T47D (cell line): ENCODE measurements at places on chromosomes 12 and 14.

DNA sequence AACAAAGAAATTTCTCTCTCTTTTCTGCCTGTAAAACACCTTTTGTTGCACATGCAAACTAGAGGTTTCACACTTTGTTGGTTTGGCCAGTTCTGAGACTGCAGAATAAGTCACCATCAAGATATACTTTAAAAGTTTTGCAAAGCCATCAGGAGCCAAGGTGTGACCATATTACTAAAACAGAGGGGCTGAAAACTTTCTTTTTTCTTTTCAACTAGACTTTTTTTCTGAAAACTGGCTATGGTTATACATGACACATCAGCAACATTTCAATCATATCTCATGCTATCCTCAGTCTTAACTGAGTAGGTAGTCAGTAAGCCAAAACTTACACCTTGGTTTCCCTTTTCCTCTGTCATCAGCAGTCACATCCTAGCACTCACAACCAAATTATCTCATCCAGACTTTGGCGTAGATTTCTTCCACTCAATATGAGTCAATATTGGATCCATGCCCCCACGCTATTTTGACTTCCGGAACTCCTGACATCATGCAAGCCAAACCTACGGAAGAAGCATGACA lies 4.1 kb upstream of the IFNG start:
- DNase-seq, result no peak

- no peak for DNase-seq
These were observed 172.2 kb downstream of the BRMS1L start for GRCh38 chr14:35998303-35998702.

GRCh38 chr12:18254081-18254480 lies 7.2 kb upstream of the PIK3C2G start:
- DNase-seq, result no peak

- DNase-seq, result no peak
These were observed 515.4 kb downstream of the FUT8 start for GRCh38 chr14:65927931-65928356.

DNA sequence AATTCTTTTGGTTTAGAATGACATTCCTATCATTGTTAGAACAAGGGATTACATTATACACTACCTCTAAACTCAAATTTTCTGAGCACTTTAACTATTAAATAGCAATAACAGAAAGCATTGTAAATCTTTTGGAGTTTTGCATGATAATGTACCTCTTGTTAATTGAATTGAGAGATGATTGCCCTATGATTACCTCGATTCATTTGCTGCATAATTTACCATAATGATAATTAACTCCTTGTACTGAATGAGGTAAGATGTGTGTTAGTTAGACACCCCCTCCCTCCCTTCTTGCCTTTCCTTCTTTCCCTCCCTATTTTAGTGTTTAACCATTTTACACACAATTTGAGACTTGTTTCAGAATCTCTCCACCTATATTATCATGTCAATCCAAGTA lies 469.2 kb downstream of the DIO2 start:
- no peak for DNase-seq

DNA sequence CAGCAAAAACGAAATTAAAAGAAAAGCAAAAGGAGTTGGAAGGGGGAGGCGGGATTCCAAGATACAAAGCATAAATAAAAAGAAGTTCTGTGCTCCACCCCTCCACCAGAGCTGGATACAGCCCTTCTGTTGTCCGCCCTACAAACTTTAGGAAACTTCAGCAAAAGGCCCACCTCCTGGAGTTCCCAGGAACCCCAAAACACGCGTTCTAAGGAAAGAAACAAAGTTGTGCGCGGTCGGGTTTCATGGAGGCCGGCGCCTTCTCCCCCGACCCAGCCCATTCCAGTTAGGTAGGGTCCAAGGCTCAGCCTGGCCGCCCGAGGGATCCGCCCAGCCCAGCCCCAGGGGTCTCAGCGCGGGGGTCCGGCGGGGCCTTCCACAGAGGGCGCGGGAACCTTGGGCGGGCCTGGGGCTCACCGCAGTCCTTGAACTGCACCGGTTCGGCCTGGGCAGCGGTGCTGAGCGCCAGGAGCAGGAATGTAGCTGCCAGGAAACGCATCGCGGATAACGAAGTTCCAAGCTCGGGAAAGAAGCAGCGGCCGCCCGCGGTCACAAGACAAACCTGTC lies at the start of gene NPC2:
Gene NPC2 (minus strand): TSS at position 530 of the 567 bp plus-strand sequence. CDS start 31 bp downstream, at position 499.
- no peak for DNase-seq

DNA sequence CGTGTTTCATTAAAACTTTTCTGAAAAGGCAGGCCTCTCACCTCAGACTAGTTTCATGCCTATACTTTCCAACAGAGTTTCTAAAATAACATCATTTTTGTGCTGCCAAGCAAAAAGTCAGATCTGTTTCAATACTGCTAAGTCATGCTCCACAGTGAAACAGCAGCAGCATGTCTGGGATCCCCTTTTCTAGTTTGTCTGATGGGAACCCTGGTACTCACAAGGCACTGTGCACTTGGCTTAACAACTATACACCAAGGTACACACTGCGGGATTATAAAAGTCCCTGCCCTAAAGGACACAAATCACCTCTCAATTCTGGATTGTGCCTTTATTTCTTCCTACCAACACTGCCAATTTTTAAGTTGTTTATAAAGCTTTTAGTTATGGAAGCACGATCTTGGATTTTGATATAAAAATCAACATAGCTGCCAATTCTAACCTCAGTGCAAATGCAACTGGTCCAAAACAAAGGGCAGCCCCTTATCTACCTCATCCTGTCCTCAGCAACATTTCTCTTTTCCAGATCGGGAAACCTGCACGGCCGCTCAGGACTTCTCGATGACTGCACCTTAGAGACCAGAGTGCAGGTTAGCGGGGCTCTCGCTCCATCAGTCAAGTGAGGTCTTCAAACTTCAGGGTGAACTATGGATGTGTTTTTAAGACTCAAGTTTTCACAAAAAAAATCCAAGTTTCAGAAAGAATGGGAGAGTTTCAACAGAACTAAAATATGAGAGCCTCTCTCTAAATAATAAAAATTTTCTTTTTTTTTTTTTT lies 1.7 kb upstream of the EIF5 start:
- DNase-seq, result no peak

DNA sequence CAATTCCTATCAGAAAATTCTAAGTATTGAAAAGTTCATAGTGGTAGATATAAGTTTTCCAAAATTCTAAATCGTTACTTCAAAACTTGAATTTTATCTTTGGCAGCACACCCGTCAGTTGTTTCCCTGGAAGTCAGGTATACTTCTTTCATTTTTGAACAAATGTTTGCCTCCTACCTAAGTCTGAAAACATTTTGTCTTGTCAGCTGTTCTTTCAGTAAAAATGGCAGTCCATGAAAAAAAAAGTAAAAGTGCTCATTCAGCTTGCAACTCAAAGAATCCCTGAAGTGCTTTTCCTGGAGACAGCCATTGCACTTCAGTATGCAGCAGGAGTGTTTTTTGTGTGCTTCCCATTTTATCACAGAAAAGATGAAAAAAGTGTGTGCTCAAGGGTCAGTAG lies 130.1 kb upstream of the NEDD1 start:
- no peak for DNase-seq

DNA sequence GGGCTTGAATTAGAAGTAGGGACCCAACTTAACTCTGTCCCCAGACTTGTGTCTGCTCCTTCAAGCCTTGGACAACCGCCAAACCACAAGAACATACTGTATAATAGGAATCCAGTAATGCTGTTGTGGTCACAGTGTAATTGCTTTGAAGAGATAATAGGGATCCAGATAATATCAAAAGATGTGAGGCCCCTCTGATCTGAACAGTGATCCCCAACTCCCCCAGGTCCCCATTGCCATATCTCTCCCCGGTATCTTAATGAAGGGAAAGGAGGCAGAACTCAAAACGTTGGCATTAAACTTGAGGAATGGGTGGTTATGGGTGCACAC lies 8.5 kb upstream of the PLEKHH1 start:
- no peak for DNase-seq

GRCh38 chr12:78095623-78096022 lies 264.9 kb downstream of the NAV3 start:
- no peak for DNase-seq

DNA sequence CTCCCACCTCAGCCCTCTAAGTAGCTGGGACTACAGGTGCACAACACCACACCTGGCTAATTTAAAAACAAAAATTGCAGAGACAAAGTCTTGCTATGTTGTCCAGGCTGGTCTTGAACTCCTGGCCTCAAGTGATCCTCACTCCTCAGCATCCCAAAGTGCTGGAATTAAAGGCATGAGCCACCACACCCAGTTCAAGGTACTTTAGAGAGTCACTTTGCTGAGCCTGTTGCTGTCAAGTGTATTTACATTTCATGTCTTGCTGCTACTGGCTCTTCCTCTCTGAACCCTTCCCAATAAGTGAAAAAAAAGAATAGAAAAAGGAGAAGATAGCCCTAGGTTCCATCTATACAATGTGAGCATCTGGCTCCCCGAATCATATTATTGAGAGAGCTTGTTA lies 38.4 kb downstream of the SLCO1A2 start:
- DNase-seq, result no peak

DNA sequence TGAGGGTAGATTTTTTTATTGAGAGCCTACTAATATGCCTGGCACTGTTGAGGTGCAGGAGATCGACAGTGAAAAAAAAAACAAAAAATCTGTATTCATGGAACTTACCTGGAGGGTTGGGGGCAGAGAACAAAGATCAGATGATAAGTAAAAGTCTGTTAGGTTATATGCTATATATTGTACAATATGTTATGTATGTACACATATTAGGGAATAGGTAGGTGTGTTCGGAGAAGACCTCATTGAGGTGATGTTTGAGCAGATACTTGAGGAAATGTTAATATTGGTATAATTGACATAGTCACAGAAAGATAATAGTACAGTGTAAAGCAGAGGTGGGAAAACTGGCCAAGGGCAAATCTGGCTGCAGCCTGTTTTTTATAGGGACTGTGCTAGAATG lies 5.6 kb downstream of the ARF6 start:
- DNase-seq, result no peak

DNA sequence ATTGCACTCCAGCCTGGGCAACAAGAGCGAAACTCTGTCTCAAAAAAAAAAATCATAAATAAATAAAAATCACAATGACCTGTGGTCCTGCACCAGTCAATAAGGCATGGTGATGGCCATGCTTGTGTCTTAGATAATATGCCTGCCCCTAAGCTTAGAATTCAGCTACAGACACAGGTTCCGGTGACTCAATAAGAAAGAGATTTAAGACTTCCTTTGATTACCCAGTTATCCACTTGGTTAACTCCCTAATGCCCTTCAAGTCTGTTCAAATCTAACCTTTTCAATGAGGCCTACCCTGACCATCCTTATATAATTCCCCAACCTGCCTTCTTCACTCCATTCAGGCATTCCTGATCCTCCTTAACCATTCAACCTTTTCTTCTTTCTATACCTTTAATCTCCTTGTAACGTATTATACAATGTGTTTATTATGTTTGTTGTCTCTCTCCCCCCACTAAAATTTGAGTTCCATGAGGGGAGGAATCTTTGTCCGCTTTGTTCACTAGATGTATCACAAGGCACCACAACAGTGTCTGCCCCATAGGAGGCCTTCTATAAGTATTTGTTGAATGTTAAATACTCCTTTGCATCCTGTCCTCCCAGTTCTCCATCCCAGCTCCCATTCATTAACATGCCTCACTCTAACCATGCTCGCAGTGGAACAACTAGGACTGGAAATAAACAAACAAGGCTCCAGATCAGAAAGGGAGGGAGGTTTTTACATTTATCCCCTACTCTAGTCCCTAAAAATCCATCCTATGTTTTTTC lies 8.9 kb downstream of the MAP4K5 start:
- no peak for DNase-seq

DNA sequence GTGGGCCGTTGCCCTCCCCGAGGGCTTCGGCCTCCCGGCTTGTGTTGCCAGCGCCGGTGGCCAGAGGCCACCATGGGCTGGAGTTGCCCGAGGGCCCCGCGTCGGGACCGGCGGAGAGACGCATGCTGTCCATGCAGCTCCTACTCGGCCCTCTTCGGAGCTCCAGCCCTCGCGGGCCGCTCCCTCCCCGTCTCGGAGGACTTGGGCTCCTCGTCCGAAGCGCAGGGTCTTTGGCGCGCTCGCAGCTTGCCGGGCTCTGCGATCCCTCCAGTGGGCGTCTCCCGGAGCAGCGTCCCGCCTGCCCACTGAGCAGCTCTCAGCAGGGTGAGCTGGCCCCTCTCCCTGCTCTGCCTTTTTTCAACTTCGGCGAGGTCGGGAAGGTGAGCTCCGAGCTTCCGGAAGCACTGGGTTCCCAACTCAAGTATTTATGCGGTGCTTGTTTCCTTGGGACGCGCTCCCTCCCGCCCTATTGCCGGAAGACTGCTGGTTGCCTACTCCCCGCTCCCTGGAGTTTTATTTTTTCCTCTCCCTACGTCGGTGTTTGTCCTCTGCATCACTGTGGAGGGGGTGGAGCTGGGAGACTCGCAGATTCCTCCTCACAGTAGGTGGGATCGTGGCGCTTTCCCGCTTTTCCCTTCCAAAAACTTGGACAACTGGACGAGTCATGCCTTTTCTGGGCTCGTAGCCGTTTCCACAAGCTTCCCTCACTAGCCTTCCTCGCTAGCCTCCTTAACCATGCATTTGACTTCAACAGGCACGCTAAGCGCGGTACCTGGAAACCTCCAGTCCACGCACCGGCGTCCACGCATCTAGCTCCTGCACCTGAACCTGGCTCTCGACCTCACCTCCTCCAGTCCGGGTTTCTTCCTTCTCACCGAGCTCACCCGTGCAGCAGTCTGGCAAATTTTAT lies at the start of gene AVPR1A:
Gene AVPR1A (minus strand): TSS at position 489 of the 910 bp plus-strand sequence. CDS start 365 bp downstream, at position 124.
- DNase-seq, result no peak

- DNase-seq, result no peak
These were observed 13.1 kb upstream of the CIPC start for GRCh38 chr14:77084985-77085384.

DNA sequence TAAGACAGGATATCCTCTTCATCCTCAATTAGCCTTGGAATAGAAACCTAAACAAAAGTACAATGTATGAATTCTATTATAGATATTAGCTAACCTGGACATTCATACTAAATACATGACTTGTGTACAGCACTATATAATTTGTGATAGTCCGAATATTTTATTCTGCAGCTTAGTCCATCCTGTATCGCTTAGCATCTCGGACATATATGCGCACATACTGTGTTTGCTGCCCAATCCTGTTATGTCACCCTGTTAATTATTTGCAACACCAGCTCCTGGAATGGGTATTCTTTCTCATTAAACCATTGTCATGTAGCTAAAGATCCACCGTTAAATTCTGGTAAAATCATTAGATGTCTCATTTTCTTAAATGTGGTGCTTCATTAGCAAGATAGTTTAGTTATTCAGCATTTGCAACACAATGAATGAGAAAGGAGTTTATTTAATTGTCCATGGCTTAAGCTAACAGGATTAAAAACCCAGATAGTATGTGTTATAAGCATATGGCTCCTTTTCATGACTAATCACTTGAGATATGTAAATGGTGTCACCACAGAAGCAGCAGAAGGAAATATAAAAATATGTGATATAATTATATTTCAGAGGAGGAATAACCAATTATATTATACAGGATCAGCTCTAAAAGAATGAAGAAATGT lies 156.0 kb upstream of the ARHGAP5 start:
- no peak for DNase-seq

GRCh38 chr14:104889375-104889757 lies 24.3 kb downstream of the CEP170B start:
- DNase-seq, result no peak

- DNase-seq, result no peak
These were observed at the start of gene PAPLN for GRCh38 chr14:73237219-73237785. PAPLN (plus strand) TSS chr14:73237506; CDS start chr14:73239779, 2,273 bp downstream.
